ENCODE measurements at places on chromosomes 12 and 14. TPM values are rescaled to one million over a fixed set of nuclear protein-coding genes. Genes with fewer than 3 reads are reported as not detected.
A peak's percentile ranks its signal among the peaks of the same experiment; 100 is the strongest.

DNA sequence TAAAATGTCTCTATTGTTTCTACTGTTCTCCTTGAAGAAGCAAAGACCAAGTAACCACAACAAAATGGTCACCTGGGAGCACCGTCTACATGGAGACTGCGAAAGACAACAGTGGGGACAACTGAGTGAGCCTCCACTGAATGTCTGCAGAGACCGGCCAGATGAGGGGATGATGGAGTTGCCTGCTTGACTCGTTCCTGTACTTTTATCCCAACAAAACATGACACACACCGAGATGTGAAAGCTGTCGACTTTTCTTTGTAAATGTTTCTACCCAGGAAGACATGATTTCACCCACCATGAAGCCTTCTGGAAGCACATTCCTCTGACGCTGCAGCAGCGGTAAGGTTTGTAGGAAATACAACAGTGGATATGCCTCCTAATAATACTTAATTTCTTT is 66.9 kb downstream of the FOXN3 start:
- peaks cover 23% of the 10 kb centered on the region for H3K4me1 ChIP-seq
- H3K27ac ChIP-seq: peak overlapping the region; percentile 67
- peaks cover 45% of the 10 kb centered on the region for H3K36me3 ChIP-seq
- no peak for DNase-seq
- no peaks in the 10 kb centered on the region for H3K27me3 ChIP-seq
- peak overlapping the region; percentile 20 for H3K4me3 ChIP-seq

GRCh38 chr12:19718401-19718800 is 279.1 kb downstream of the AEBP2 start:
- peaks cover 2% of the 10 kb centered on the region for H3K36me3 ChIP-seq
- no peaks in the 10 kb centered on the region for H3K27me3 ChIP-seq
- no peak overlapping the region for H3K4me3 ChIP-seq
- no peak overlapping the region for H3K27ac ChIP-seq

Gene NEUROD4
- total RNA-seq: not detected

GRCh38 chr12:13576935-13577500 is 380.5 kb downstream of the EMP1 start:
- DNase-seq: no peak
- no peak overlapping the region for H3K4me3 ChIP-seq
- H3K36me3 ChIP-seq: no peaks in the 10 kb centered on the region
- H3K27ac ChIP-seq: no peak overlapping the region

Gene AKAP6
- 3.3 TPM for total RNA-seq

DNA sequence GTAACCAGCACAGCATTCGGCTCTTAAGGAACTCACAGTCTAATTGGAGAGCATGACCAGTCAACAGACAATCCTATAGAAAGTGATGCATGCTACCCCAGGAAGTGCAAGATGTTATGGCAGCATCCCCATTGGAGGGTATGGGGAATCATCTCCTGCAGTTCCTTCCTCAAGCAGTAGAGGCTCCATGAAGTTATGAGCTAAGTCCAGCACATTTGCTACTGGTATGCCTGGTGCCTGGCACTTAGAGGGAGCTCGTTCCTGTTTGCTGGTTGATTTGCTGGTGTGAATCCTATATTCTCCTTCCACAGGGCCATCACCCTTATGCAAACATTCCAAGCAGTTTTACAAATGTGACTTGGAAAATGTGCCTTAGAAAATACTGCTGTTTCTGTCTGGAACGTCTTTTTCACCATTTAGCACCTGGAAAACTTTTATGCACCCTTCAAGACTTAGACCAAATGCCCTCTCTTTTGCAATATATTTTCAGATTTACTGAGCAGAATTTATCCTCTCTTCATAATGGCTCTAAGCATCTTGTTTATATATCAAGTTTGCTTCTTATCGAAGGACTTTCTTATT is 136.1 kb upstream of the WSCD2 start:
- DNase-seq: no peak
- H3K36me3 ChIP-seq: no peaks in the 10 kb centered on the region
- peaks cover 20% of the 10 kb centered on the region for H3K27me3 ChIP-seq
- H3K27ac ChIP-seq: no peak overlapping the region
- no peaks in the 10 kb centered on the region for H3K4me1 ChIP-seq

GRCh38 chr12:29698756-29699155 is 85.0 kb downstream of the TMTC1 start:
- DNase-seq: no peak
- no peak overlapping the region for H3K27ac ChIP-seq
- H3K36me3 ChIP-seq: no peaks in the 10 kb centered on the region
- no peaks in the 10 kb centered on the region for H3K27me3 ChIP-seq
- no peaks in the 10 kb centered on the region for H3K4me1 ChIP-seq

GRCh38 chr14:57755018-57755521 is 110.8 kb downstream of the SLC35F4 start:
- H3K4me1 ChIP-seq: no peaks in the 10 kb centered on the region
- H3K27me3 ChIP-seq: no peaks in the 10 kb centered on the region

DNA sequence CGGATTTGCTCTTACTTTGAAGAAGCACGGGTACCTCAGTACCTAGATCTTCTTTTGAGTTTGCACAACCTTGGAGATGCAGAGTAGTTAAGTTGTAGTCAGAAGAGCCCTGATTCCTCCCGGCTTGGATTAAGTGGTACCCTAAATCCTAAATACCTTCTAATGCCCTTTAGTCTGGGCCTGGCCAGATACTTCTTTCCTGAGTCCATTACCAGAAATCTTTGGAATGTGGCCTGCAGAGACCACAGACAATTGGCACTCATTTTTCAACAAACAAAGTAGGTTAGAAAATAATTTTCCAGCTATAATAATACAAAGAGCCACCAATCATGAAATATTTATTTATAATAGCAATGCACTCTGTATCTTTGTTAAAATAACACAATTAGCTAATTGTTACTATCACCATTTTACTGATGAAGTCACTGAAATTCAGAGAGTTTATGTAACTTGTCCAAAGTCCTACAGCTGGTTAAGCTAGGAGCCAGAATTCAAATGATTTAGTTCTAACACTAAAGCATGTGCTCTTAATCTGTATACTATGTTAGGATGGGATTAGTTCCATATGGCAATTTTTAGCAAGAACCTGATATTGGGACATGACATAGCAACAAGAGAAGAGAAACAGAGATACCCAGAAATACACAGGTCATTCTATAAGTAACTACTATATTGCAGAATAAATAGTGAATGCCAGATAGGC is 132.1 kb upstream of the PDZRN4 start:
- no peaks in the 10 kb centered on the region for H3K36me3 ChIP-seq
- no peak overlapping the region for H3K4me3 ChIP-seq
- H3K27ac ChIP-seq: no peak overlapping the region
- no peak for DNase-seq
- no peaks in the 10 kb centered on the region for H3K4me1 ChIP-seq
- H3K27me3 ChIP-seq: no peaks in the 10 kb centered on the region

DNA sequence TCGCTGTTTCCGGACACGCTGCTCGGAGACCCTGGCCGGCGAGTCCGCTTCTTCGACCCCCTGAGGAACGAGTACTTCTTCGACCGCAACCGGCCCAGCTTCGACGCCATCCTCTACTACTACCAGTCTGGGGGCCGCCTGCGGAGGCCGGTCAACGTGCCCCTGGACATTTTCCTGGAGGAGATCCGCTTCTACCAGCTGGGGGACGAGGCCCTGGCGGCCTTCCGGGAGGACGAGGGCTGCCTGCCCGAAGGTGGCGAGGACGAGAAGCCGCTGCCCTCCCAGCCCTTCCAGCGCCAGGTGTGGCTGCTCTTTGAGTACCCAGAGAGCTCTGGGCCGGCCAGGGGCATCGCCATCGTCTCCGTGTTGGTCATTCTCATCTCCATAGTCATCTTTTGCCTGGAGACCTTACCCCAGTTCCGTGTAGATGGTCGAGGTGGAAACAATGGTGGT is 90.0 kb downstream of the GALNT8 start:
- peaks cover 24% of the 10 kb centered on the region for H3K27me3 ChIP-seq
- peaks cover 31% of the 10 kb centered on the region for H3K4me1 ChIP-seq
- no peak for DNase-seq
- peak overlapping the region; percentile 28 for H3K4me3 ChIP-seq
- no peak overlapping the region for H3K27ac ChIP-seq

Gene CIDEB
- total RNA-seq: 12.2 TPM

Gene PLD4
- total RNA-seq: 1.2 TPM

DNA sequence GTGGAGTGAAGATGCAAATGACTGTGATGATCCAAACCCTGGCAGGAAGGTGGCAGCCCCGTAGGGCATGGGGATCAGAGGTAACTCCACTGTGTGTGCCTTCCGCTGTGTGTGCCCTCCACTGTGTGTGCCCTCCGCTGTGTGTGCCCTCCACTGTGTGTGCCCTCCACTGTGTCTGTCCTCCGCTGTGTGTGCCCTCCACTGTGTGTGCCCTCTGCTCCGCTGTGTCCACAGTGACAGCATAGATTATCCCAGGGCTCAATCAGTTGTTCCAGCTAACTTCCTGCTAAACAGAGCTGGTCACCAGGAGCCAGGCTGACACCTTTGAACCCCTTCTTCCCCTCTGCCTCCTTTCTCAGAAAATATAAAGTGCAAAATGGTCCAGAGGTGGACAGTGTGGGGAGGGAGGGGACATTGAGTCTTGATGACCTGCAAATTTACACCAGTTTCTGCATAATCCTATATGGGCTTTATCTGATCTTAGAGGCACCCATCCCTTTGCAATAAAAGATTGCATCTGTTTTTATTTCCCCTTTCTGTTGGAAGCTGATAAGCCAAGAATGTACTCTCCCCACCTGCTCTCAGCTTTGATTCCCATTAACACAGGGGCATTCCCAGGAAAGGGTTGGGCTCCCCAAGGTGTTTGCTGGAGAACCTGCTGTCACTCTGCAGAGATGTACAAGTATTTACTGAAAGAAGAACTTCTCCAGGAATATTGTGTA is 21.6 kb upstream of the HNF1A start:
- H3K4me1 ChIP-seq: no peaks in the 10 kb centered on the region
- no peak for DNase-seq
- H3K36me3 ChIP-seq: no peaks in the 10 kb centered on the region
- H3K27me3 ChIP-seq: no peaks in the 10 kb centered on the region
- peak overlapping the region; percentile 66 for H3K27ac ChIP-seq
- no peak overlapping the region for H3K4me3 ChIP-seq

Gene RND1
- total RNA-seq: 3.9 TPM

DNA sequence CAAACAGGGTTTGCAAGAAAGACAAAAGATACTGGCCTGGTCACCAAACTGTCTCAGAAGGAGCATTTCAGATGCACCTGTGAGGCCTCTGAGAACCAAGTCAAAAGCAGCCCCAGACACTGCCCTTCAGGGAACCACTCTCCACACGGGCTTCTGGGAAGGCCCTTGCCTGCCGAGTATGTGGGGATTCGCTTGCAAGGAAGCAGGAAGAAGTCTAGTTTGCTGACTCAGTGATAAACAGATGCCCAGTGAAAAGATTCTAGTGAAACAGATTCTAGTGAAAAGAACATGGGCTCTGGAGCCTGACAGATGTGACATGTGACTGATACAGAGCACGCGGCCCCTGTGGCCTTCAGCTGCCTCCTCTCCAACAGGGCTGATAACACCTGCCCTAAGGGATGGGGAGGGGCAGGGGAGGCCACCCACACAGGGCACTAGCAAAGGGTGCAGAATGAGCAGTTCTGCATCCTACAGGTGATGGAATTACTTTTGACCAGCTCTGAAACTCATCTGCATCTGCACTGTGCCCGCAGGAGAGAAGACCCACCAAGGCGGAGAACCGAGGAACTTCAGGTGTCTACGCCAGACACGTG is 19.1 kb downstream of the AMN start:
- no peaks in the 10 kb centered on the region for H3K27me3 ChIP-seq
- no peak overlapping the region for H3K4me3 ChIP-seq
- no peaks in the 10 kb centered on the region for H3K36me3 ChIP-seq
- no peak for DNase-seq
- H3K4me1 ChIP-seq: peaks cover 2% of the 10 kb centered on the region
- no peak overlapping the region for H3K27ac ChIP-seq

DNA sequence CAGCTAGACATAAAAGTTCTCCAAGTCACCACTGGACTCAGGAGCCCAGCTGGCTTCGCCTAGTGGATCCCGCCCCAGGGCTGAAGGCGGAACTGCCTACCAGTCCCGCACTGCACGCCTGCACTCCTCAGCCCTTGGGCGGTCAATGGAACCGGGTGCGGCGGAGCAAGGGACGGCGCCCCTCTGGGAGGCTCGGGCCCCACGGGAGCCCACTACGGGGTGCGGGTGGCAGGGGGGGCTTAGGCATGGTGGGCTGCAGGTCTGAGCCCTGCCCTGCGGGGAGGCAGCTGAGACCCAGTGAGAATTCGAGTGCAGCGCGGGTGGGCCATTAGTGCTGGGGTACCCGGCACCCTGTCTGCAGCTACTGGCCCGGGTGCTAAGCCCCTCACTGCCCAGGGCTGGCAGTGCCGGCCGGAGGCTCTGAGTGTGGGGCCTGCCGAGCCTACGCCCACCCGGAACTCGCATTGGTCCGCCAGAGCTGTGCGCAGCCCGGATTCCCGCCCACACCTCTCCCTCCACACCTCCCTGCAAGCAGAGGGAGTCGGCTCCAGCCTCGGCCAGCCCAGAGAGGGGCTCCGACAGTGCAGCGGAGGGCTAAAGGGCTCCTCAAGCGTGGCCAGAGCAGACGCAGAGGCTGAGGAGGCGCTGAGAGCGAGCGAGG is 11.4 kb upstream of the G2E3 start:
- H3K27me3 ChIP-seq: peaks cover 27% of the 10 kb centered on the region
- peaks cover 5% of the 10 kb centered on the region for H3K36me3 ChIP-seq
- no peak overlapping the region for H3K4me3 ChIP-seq

Gene SLCO1A2
- total RNA-seq: 0.05 TPM

DNA sequence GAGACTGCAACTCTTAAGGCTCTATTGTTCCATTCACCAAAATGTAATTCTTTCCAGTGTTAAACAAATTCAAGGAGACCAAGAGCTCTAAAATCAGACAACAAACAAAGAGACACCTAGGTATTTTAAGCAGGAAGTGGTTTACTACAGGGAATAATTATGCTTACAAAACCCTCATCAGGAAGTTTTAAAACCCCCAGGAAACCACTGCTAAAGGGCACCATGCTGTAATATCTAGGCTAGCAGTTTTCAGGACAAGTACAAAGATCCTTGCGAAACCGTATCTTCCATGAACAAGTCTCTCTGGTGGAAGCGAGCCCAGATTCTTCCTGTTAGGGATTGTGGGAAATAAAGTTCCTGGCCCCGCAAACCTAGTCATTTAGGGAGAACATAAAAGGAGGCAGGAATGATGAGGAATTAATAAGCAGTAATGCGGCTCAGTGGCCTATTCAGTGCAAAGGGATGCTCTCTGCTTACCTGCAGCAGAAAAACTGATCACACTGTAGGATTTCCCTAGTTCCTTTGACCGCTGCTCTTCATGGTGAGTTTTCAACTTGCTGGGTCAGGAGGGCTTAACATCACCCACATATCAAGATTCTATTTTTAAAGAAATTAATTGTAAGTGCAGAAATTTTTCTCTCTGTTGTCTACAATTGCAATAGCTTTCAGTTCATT is 42.8 kb downstream of the ACSM4 start:
- DNase-seq: no peak
- peak overlapping the region; percentile 41 for H3K27ac ChIP-seq
- H3K4me1 ChIP-seq: peaks cover 8% of the 10 kb centered on the region
- H3K36me3 ChIP-seq: peaks cover 18% of the 10 kb centered on the region

Gene LRP1-AS
- total RNA-seq: not detected

DNA sequence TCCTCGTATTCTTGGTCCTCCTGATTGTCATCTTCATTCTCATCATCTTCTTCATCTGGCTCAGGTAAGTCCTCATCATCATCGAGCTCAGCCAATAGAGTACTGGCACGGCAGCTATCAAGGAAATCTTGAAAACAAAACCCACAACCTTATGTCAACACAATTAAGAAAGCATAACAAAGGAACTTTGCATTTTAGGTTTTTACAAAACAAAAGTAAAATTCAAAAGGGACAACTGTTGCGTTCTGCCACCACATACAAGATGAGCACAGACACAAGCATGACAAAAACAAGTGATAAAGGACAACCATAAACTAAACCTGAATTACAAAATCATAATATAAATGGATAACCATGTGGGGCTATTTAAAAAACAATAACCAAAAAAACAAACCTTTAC is 84.7 kb downstream of the HECTD1 start:
- no peak overlapping the region for H3K27ac ChIP-seq
- H3K4me1 ChIP-seq: peaks cover 28% of the 10 kb centered on the region
- H3K27me3 ChIP-seq: no peaks in the 10 kb centered on the region
- H3K36me3 ChIP-seq: peaks cover 4% of the 10 kb centered on the region
- no peak for DNase-seq

Gene TBPL2
- total RNA-seq: not detected

All from naive thymus-derived CD8-positive, alpha-beta T cell (primary cell).